Muscle of arm (tissue), 14 donors: ENCODE measurements at places on chromosomes 3 and 15. TPM values are rescaled to one million over a fixed set of nuclear protein-coding genes. Genes with fewer than 3 reads are reported as not detected.

Gene GLDN
- 0.90 TPM for polyA plus RNA-seq

DNA sequence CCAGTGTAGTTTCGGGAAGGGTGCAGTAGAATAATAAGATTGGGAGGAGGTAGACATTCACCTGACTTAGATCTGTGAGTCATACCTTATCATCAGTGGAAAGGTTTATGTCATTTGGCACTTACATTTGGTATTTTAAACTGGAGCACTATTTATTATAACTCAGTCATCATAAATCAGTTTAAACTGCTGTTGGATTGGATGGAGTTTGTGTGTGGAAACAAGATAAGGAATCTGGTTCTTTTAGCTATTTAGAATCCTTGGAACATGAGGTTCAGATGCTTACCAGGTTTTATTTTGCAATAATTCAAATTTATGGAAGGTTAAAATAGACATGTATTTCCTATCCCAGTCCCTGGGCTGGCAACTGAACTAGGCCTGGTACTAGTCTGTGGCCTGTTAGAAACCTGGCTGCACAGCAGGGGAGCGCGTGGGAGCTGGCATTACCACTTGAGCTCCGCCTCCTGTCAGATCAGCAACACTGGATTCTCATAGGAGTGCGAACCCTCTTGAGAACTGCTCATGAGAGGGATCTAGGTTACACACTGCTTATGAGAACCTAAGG lies 34.5 kb downstream of the ZFAND6 start:
- DNase-seq = no peak

DNA sequence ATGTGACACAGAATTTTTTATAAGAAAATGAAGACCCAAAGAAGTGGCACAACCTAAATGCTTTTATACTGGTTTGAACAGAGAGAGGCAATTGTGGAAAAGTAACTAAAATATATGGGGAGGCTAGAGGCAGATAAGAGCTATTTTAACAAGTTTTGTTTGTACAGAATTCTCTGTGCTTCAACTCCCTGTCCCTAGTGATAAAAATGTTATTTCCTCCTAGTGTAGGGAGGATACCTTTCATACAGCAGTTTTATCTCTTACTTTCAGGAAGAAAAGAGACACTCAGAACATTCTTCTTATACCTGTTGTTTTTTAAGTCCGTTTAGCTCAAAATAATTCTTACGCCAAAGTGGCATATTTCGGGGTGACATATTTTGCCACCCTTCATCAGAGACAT lies 21.2 kb upstream of the ZNF639 start:
- DNase-seq = no peak

GRCh38 chr3:7713724-7714123 lies 787.9 kb upstream of the LMCD1 start:
- DNase-seq = no peak

Gene FANCD2
- 124 TPM for polyA plus RNA-seq

Gene TXNRD3
- not detected for polyA plus RNA-seq

DNA sequence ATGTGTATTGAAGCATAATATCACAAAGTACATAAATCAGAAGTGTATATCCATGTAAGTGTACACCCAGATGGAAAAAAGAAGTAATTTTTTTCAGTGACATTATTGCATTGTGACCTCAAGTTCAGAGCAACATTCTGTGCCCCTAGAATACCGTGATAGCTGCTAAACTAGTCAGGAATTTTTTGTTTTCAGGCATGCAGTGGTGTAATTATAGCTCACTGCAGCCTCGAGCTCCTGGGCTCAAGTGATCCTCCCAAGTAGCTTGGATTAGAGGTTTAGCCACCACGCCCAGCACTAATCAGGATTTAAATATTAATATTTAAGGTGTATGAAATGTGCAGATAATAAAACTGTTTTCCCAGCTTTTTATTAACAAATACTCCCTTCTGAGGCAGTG lies 25.5 kb downstream of the SEC62 start:
- no peak for DNase-seq

GRCh38 chr15:70171256-70171886 lies 73.7 kb upstream of the TLE3 start:
- no peak for DNase-seq

Gene PAK6
- 0.15 TPM for polyA plus RNA-seq

GRCh38 chr3:23804441-23805209 lies 1.1 kb upstream of the UBE2E1 start:
- no peak for DNase-seq

DNA sequence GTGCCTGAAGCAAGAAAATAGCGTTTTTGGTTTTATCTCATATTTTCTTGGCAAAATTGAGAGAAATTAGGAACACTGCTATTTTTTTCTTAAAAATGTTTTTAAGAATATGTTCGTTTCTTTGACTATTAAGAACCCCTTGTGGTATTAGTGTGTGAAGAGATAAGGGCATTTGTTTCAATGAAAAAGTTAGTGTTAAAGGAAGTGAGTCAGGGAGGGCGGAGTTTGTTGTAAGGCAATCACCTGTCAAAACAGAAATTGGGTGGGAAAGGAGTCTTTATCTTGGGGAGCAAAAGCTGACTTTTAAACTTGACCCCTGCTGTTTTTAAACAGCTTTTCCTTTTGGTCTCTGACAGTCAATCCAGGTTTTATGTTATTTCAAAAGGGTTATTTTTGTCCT lies 4.2 kb downstream of the RAP2B start:
- DNase-seq = no peak

- no peak for DNase-seq
Measured at GRCh38 chr15:87739081-87739480, 517.5 kb downstream of the NTRK3 start.

- DNase-seq = no peak
Measured at GRCh38 chr15:91461377-91461776, 361.3 kb downstream of the SV2B start.

DNA sequence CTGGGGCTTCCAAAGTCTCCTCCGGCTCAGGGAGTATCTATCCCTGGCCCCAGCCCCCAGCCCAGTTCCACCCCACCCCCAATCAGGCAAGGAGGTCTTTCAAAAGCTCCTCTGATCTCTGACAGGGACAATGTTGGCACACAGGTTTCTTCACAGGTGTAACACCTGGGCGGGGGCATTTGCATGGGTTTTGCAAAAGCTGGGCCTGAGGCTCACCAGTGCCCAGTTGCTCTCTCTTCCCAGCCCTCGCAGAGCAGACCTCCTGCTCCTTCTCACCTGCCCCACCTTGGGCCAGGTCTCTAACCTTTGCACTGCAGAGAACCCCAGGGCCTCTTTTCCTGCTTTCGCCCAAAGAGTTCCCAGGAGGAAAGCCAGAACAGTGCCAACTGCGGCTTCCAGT lies 8.6 kb upstream of the CSK start:
- no peak for DNase-seq

Gene AADAC
- polyA plus RNA-seq = not detected

GRCh38 chr3:40398346-40398745 lies 11.4 kb downstream of the ENTPD3 start:
- no peak for DNase-seq

- no peak for DNase-seq
Measured at GRCh38 chr3:189988322-189988721, 132.4 kb downstream of the P3H2 start.

Gene TMC3
- polyA plus RNA-seq = 0.10 TPM

Gene PLIN1
- not detected for polyA plus RNA-seq

DNA sequence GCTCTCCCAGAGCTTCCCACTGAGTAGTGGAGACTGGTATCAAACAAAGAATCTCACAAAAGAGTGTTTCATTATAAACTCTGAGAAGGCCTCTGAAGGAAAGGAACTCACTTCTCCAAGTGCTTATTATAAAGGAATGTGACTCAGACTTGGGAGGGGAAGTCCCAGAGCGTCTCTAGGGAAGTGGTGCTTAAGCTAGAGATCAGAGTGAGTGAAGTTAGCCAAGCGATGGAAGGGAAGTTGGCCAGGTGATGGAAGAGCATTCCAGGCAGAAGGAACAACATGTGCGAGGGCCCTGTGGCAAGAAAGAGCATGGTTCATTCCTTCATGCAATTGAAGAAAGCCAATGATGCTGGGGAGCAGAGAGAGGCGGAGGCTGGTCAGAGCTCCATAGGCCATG lies 2.3 kb downstream of the XYLB start:
- DNase-seq = no peak

- DNase-seq = no peak
Measured at GRCh38 chr3:177426106-177426877, 229.0 kb upstream of the TBL1XR1 start.

GRCh38 chr3:50436114-50436674 lies 67.2 kb downstream of the CACNA2D2 start:
- peak; percentile 37 for DNase-seq

- no peak for DNase-seq
Measured at GRCh38 chr15:31328969-31329639, 2.5 kb downstream of the KLF13 start.

Gene NOX5
- 0.29 TPM for polyA plus RNA-seq

GRCh38 chr15:29870495-29871151 lies 48.4 kb upstream of the TJP1 start:
- DNase-seq = no peak

GRCh38 chr3:63661242-63661641 lies 8.8 kb downstream of the SNTN start:
- no peak for DNase-seq

Gene KLHL6
- polyA plus RNA-seq = not detected

GRCh38 chr3:63931290-63931689 lies 19.1 kb upstream of the SCAANT1 start:
- DNase-seq = no peak

- no peak for DNase-seq
Measured at GRCh38 chr3:60304112-60304511, 947.1 kb downstream of the FHIT start.

Gene TRPM1
- not detected for polyA plus RNA-seq

- DNase-seq = no peak
Measured at GRCh38 chr3:2870724-2871333, 239.3 kb downstream of the IL5RA start.

Gene SH2D7
- polyA plus RNA-seq = 0.15 TPM

- no peak for DNase-seq
Measured at GRCh38 chr3:14001136-14001535, 121.3 kb upstream of the WNT7A start.

GRCh38 chr15:29065571-29065970 lies 179.8 kb downstream of the APBA2 start:
- DNase-seq = no peak

DNA sequence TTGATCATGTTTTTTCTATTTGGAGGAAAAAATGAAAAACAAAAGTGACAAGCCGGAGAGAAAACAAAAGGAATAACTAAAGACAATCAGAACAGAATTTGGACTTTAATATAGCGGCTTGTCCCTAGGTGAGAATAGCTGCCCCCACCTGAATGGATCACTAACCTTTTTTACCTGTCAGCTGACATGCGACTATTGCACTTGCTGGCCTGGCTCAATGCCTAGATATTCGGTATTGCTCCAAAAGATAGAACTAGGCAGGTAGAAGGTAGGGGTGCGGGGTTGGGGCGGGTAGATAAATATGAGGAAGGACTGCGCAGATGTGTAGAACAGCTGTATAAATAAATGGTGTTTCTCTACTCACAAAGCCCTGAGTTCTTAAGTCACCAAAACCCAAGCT lies 650 bp upstream of the MORC1 start:
- no peak for DNase-seq

DNA sequence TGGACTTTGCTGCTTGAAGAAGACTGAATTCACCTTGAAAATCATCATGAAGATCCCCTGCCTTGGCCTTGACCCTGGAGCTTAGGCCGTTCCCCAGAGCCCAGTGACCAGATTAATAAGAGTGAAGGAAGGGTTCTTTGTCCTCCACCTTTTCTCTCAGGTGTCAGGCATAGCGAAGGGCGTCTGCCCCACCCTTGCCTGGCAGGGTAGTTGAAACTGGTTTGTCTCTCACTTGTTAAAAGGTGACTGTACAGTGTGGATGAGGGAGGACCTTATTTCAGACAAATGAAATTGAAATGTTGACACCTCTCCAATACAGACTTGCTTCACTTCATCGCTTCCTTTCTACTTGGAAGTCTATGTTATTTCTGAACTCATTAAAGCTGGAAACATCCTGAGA lies 223.7 kb upstream of the BHLHE40 start:
- DNase-seq = no peak

- no peak for DNase-seq
Measured at GRCh38 chr15:58369261-58369701, 62.5 kb upstream of the LIPC start.

DNA sequence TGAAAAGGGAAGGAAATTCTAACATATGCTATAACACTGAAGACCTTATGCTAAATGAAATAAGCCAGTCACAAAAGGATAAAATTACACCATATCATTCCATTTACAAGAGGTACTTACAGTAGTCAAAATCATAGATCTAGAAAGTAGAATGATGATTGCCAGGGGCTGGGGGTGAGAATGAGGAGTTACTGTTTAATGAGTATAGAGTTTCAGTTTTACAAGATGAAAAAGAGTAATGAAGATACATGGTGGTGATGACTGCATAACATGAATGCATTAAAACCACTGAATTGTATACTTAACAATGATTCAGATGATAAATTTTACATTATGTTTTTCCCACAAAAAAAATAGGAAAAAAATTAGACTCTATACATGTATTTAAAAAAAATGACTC lies 152.6 kb downstream of the SCAPER start:
- DNase-seq = no peak
